ENCODE measurements at places on chromosomes 3 and 15.

DNA sequence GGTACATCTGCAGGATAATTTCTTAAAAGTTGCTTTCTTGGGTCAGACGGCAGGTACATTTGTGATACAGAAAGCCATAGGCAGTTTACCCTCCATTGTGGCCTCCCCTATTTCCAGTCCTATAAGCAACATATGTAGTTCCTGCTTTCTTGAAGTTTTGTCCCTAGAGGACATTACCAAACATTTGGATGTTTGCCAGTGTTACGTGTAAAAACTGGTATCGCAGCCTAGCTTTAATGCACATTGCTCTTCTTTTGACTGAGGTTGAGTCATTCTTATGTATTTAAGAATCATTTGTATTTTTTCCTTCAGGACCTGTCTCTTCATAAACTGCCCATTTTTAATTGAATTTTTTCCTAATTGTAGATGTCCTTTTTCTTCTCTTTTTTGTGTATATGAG lies 114.3 kb downstream of the DIPK2A start:
- DNase-seq: no peak

DNA sequence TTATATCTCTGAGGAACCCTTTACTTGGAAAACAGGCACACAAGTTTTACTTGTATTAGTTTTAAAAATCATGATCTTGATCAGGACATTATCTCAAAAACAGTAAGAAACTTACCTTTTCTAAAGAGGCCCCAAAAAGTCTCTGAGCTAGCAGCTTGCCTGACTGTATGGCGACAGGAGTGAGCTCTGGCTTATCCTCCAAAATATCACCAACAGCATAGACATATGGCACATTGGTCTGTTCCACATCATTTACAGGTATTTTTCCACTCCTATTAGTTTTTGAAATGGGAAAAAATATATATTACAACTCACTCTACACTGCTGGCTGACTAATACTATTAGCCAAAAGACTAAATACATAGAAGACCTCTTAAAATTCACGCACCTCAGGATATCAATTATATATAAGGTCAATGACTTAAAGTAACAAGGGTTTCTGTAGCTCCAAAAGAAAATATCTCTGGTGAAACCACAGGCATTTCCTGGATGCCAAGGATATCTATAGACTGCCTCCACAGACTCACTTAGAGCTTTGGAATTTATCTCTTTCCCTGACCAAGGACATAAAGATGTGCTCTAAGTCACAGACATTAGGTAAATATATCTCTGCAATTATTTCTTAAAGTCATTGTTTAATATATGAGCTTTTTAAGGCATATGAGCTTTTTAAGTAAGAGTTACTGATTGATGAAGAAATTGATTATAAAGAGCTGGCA lies 33.1 kb downstream of the TXNRD3 start:
- DNase-seq: no peak

GRCh38 chr3:102307442-102307841 lies 127.4 kb upstream of the ZPLD1 start:
- DNase-seq: no peak

- no peak for DNase-seq
Observed at GRCh38 chr3:122183521-122183892, at the start of gene CASR. Gene CASR, plus strand, starts transcription at chr3:122183668. Its CDS starts 70,522 bp downstream, at chr3:122254190.

- no peak for DNase-seq
Observed at GRCh38 chr15:83192742-83193141, 14.9 kb downstream of the HDGFL3 start.

DNA sequence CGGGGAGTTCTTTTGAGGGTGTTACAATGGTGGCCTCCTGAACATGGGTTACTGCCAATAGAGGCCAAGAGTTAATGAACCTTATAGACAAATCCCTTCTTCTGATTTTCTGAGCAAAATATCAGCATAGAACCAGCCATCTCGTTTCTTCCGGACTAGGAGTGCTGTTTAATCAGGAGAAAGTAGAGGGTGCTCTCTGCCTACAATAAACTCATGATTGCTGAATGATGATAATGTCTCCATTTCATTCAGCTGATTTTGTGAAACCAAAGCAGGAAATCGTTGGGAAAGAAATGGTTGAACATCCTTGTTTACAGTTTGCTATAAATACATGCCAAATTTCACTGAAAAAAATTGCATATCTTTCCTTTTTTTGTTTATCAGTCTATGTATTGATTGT lies 142.8 kb upstream of the PLSCR5 start:
- no peak for DNase-seq

DNA sequence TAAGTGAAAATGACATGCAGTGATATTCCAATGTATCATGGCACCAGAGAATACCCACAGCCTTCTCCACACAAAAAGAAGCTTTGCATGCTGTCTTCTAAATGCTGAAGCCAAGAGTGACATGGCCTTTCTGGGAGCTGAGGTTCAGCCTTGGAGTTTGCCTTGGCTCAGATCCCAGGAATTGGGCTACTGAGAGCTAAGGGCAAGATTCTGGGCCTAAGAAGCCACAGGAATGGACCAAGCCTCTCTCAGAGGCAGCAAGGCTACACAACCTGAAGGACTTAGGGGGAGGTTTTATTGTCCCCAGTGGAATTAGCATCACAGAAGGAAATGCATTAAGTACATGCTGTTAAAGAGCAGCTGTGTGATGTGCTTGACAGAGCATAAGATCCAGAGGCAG lies 1078.5 kb downstream of the TUSC7 start:
- no peak for DNase-seq

DNA sequence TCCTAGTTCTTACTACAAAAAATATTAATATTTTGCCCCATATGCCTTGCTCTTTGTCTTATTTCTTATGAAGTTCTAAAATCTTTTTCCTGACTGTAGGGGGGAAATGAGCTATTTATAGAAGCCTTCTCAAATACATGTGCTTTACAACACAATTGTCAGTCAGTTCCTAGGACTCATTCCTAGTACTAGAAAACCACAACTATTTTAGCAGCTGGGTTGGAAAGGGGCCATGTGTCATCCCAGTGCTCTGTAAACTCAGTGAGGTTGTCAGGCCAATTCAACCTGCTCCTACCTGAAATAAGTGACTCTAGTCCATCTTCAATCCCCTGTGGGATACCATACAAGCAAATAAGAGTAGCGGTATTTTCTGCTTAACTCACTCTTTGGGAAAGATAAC lies 153.8 kb downstream of the ULK4 start:
- DNase-seq: no peak

DNA sequence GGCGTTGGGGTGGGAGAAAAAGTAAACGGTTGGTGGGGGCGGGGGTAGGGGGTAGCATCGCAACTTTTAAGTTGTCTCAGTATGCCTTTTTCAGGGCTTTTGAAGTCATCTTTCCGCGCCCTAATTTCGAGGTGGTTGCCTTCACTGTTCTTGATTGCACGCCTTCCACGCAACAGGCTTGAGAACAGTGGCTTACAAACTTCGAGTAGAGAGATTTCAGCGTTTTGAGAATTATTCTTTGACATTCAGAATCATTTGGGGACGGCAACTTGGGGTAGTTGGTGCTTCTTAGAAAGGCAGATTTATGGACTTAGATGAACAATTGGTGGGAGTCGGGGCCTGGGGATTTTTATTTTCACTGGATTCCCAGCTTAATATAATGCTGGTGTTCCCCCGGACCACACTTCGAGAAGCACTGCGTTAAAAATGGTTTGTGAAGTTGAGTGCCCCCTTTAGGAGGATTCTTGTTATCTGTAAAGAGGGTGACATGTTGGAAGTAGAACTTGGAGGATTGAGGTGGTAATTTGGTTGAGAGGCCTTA lies 880 bp downstream of the PPP4R2 start:
- DNase-seq: peak; percentile 26

GRCh38 chr3:195394700-195395099 lies 48.1 kb downstream of the ACAP2 start:
- DNase-seq: no peak

GRCh38 chr3:126294211-126294808 lies 62.9 kb downstream of the KLF15 start:
- DNase-seq: no peak

DNA sequence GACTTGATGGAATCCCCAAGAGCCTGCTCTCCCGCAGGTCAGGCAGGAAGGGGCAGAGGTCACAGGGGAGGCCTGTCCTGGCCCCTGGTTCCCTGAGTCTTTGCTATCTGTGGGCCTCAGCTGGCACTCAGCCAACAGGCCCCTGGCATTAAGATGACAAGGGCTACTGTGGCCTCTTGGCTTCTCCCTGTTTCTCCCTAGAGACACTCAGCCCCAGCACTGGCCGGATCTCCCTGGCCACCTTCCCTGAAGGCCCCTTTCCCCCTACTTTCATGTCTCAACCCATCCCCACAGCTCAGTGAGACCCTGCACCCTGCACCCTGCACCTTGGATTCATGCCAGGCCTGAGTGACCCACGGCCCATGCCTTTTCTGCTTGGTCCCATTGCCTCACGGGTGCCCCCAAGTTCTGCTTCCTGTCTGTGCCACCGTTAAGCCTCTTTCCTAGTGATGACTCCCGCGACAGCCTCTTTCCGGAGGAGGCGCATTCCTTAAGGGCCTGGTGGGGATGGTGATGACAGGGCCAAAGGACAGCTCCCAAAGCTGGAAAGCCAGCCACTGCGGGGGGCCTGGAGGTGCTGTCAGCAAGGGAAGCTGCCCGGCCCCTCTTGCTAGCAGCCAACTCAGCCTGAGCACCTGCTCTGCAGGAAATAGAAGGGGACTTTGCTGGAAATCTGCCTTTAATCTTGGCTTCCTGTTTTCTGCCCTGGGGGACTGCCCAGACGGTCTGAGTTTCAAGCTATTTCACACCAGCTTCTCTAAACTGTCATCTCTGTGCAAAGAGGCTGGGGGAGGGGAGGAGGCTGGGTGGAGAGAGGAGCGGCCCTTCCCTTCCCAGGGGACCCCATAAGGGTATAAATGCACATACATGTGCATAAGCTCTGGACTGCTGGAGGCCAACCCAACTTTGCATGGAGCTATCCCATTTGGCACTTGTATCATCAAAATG lies 4.8 kb upstream of the CSK start:
- peak; percentile 52 for DNase-seq

GRCh38 chr3:187919544-187919943 lies 174.3 kb upstream of the BCL6 start:
- DNase-seq: no peak

GRCh38 chr15:34122771-34123183 lies 20.9 kb downstream of the PGBD4 start:
- no peak for DNase-seq

- DNase-seq: no peak
Observed at GRCh38 chr3:16893618-16894200, 9.0 kb downstream of the PLCL2 start.

DNA sequence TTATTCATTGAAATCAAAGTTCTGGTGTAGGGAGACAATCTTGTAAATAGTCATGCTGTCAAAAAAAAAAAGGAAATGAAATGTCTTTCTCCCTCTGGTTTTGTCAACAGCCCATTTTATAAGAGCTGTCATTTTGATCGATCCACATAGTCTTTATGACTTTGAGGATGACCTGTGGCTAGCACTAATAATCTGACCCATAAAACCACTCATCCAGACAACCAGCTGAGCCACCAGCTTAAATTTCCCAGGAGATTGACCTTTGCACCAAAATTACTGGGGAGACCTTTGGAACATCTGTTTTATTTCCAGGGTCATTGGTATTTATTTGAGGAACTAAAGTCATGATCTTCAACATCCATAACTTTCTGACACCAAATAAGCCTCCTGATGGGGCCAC lies 98.5 kb upstream of the MME start:
- DNase-seq: no peak

DNA sequence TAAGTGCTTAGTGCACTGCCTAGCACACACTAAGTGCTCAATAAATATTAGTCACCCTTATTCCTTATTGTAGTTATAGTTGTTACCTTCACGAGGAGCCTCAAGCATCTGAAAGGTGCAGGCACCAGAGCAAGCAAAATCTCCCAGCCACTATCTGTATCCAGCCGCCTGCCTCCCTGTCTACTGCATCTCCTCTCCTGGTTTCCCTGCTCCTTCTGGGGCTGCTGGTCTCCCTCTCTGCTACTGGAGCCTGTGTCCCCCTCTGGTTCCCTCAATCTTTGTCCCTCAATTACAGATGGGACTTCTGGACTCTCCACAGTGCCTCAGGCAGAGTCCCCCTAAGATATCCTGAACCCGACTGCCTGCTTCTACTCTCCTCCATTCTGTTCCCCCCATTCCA lies 18.8 kb downstream of the MYL3 start:
- no peak for DNase-seq

DNA sequence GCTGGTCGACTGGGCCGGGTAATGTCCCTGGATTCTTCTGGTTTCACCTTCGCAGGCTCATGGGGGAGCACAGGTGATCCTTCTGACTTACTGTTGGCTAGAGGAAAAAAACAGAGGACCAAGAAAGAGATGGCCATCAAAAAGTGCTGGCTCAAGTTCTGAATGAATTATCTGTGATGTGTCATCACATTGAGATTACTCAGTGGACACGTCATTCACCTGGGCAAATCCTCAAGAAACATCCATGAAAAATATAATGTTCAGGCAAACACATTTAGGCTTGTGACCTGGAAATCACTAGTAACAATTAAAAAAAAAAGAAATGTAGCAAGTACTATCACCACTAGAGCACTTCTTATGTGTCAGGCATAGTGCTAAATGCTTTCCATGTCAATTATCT lies 81.5 kb upstream of the SLC2A2 start:
- no peak for DNase-seq

- DNase-seq: no peak
Observed at GRCh38 chr3:72560846-72561675, 287.2 kb downstream of the SHQ1 start.

Data from effector memory CD8-positive, alpha-beta T cell (primary cell).